ENCODE measurements at places on chromosomes 7 and 10.

DNA sequence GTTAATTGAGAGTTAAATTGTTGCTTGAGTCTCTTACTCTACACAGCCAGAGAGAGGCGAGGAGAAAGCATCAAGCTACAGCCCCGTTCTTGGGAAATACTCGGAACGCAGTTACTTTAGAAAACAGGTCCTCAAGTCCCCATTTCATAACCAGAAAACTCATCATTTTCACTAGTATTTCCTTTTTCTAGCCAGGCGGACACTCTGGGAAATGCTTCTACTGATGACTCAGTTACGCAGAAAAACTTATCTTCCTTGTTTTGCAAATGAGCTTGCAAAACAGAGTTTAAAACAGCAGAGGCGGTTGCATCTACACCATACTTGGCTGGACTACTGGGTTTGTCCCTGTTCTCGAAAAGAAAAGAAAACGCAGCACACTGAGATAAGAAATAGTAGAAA, 111.4 kb upstream of the FGFR2 start:
- no peak for DNase-seq

DNA sequence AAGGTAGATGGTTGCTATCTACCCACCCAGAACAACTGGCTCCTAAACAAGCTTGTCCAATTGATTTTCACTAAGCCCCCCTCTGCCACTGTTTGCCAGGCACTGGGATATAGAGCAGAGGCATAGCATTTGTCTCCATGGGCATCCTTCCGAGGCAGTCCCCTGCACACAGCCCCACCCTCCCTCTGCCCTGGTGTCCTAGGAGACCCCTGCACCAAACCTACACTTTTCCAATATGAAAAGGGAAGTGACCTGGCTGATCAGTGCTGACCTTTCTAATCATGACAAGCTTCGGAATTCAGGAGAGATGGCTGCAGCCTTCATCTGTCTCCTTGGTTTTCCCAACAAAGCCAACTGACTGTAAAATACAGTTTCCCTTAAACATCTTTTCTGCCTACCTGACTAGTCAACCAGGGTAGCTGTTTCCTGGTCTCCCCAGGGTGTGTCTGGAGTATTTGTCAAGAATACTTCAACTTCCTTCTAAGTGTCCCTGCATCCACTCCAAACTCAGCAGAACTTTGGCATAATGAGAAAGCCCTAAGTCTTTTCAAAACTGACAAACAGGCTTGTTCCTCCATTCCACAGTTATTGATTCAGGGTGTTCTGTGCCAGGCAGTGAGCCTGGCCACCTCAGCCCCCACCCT, 7.6 kb upstream of the SLC18A3 start:
- peak; percentile 22 for DNase-seq

DNA sequence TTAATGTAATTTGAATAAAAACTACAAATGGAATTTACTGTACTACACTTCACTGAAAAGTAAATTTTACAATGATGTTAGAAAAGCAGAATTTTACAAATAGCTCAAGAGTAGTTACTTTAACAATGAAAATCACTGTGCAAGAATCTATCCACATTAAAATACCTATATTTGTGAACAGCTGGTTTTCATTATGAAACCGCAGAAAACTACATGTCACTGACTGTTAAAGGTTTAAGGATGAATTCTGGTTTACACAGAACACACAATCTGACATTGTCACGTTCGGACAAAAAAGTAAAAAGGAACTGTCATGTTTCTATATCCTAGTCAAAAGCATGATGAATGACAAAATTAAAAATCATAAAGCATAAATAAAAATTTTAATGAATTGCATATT, 415.3 kb upstream of the PRKCQ start:
- no peak for DNase-seq

GRCh38 chr10:49050906-49051305, 64.4 kb downstream of the VSTM4 start:
- no peak for DNase-seq

DNA sequence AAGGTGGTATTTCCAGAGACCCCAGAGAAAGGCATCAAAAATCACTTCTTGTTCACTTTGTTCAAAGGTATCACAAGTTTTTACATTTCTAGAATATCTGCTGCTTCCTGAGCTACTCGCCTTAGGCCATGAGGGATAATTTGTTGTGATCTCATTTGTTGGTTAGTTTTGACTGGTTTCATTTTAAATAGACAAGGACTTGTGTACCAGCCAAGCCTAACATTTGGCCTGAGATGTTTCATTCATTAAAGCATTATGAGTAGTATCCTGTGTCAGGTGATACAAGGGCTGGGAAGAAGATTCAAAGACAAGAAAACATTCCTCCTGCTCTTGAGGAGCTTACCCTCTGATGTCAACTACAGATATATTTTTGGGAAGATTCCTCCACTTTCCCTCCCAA, 170.3 kb upstream of the FAM171A1 start:
- no peak for DNase-seq

DNA sequence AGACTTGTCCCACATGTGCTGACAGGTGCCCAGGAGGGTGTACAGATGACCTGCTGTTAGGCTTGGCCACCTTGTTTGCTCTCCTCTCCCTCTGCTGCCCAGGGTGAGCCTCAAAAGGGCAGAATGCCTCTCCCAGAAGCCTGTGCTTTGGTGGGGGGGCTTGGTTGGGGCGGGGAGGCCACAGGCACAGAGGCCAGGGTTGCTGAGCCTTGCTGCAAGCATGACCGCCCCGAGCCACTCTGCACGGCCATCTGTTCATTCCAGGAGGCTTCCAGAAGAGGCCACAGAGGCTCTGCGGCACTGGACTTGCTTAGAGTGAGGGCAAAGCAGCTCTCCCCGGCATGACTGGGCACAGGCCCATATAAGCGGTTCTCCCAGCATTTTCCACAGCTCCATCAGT, 190.8 kb downstream of the GLRX3 start:
- no peak for DNase-seq

- no peak for DNase-seq
Observed at GRCh38 chr10:97898429-97898828, 48.8 kb downstream of the GOLGA7B start.

GRCh38 chr7:70700941-70701425, 431.0 kb upstream of the GALNT17 start:
- no peak for DNase-seq

DNA sequence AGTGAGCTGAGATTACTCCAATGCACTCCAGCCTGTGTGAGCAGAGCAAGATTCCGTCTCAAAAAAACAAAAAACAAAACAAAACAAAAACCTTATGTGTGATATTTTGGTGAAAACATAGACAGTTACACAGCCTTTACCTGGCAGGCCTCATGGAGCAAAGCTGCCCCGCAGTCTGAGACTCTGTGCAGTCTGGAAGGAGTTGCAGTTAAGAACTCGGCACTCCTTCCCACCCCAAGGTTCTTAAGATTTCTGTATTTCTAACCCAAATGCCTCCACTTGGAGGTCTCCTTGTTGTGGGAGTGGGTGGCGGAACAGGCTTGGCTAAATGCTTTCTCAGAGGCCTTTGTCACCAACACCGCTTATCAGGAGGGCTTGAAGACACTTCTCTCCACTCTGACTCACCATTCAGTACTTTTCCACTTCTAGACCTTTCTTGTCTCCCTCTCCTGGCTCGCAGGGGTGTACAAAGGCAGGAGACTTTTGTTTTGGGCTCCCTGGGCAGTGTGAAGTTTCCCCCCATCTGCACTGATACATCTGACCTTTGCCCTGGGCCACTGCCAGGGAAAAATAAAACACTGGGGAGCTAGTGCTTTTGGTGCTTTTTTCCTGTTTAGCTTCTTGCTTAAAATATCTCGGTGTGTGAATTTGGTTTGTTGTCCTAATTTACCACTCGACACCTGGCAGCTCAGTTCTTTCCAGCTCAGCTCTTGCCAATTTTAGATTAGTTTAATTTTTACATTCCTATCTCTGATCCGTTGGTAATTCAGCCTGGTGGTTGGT, 51.3 kb upstream of the MAGI2 start:
- peak; percentile 74 for DNase-seq

DNA sequence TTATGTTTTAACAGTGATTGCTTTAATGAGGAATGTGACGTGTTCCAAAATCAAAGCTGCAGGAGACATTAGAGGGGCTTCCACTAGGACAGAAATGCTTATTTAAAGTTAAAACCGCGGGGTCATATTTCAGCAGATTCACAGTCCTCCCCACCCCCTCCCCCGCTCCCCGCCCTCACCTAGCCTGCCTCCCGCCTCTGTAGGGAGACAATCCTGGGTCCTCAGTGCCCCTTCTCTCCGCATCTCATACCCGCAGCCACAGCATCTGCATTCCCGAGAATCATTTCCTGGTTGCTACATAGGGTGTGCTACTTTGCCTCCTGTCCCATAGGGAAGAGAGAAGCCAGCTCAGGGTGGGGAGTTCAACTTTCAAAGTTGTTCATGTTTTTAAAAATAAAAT, 3.1 kb upstream of the DRGX start:
- DNase-seq: no peak

DNA sequence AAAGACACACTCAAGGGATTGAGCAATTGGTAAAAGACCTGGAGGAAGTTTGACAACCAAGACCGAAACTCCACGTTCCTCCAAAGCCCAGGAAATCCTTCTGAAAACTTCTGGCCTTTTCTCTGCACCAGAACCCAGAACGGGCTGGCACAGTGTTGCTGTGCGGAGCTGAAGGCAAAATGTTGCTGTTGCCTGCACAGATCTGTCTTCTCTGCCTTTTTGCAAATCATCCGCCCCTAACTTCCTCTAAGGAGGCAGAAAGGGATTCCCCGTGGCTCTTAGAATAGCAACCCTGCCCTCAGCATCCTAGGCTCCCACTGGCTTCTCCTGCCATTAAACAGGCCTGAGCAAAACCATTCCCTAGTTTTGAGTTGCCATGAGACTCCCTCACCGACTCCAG, 44.9 kb downstream of the FIGNL1 start:
- DNase-seq: no peak

GRCh38 chr10:128557149-128557710, 431.0 kb upstream of the MKI67 start:
- DNase-seq: no peak

- no peak for DNase-seq
Observed at GRCh38 chr10:28293236-28294168, 9.4 kb downstream of the MPP7 start.

GRCh38 chr7:99094401-99094800, 49.5 kb downstream of the SMURF1 start:
- no peak for DNase-seq

DNA sequence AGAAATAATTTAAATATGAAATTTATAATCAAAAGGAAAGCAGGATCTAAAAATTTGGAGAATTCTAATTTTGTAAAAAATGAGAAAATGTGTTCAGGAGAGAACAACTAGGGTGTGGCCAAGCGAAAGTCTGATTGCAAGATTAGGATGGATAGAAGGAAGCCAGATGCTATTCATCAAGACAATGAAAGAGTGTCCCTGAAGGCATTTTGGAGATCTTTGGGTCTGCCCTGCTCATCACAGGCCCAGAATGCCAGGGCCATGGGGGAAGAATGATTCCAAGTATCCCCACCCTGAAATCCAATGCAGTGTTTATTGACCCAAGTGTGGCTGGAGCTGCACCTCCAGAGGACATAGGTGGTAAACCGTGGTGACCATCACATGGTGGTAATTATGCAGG, 724.0 kb upstream of the FZD8 start:
- DNase-seq: no peak

- DNase-seq: no peak
Observed at GRCh38 chr7:146961617-146962016, 845.0 kb downstream of the CNTNAP2 start.

GRCh38 chr10:113052076-113052830, 102.2 kb downstream of the TCF7L2 start:
- DNase-seq: no peak

DNA sequence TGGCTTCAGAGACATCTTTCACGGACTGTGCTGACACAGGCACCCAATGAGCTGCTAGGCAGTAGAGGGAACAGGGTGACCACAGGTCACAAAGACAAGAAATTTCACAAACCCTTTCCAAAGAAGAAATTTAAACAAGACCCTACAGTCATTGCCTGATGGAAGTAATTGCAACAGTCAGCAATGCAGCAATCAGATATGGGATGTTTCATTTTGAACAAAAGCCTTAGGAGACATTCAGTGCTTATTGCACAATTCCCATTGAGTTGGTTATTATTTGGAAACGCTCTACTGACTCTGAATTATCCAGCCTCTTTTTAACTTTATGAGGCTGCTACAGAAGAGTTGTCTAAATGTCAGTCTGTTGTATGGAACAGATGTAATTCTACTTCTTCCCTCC, 85.5 kb downstream of the ETV1 start:
- no peak for DNase-seq

DNA sequence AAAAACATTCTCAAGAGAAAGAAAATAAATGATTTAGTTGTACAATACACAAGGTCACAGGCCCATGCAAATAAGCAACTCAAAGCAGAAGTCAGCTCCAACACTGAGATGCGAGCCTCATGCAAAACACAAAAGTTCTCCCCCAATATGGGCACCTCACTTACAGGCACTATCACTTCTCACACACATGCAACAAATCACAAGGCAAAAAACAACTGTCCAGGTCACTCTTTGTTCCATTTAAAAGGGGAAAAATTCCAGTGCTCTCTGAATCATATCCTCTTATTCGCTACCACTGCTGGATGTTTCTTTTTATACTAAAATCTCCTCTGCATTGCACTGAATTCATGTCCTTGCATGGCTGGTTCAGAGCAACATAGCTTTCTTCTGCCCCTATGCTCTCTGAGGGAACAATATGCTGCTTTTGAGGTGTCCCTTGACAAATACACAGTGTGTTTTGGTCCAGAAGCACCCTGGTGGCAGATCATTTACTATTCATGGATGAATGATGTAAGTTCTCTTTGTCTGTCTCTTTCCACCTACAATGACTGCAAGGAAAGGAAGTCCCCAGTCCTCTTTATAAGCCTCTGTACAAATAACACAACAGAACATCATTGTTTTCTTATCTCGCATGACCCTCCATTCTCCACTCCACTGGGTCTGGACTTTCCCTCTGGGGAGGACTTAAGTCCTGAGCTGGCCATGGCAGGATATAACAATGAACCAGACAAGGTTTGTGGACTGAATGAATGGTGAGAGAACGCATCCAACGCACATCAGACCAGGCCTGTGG, 85.4 kb upstream of the GSDME start:
- DNase-seq: no peak

- no peak for DNase-seq
Observed at GRCh38 chr10:61633665-61634064, 29.1 kb upstream of the CABCOCO1 start.

GRCh38 chr7:156993021-156993924, 17.2 kb downstream of the MNX1 start:
- no peak for DNase-seq

DNA sequence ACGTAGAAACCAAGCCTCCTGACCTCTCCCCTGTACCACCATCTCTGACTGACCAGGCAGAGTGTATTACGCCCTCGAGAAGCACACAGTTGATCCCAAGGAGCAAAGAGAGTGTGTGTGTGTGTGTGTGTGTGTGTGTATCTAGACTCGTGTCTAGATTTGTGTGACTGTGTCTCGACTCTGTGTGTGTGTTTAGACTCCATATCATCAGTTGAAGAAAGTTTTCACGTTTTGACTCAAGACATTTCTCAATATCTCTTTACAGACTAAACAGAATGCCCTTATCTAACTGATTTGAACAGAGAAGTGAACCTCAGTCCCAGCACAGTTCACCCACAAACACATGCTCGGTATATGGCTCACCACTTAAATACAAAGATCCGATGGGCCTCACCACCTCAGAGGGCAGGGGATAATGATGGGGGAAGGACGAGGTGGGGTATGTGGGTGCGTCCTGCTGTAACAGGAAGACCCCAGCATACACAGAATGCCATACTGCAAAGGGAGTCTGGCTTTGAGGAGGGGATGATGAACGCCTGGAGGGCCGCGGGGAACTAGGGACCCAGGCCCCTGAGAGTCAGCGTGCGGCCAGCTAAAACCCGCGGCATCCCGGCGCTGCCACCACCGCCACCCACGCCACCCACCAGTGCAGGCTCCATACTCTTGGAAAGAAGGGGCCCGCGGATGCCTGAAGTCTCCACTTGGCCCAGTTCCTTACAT, 780 bp downstream of the ALDH18A1 start:
- no peak for DNase-seq
